NCI-H446 treated with DMSO at 0.1 percent for 48 hours (cell line): ENCODE measurements at places on chromosomes 5 and 9.

DNA sequence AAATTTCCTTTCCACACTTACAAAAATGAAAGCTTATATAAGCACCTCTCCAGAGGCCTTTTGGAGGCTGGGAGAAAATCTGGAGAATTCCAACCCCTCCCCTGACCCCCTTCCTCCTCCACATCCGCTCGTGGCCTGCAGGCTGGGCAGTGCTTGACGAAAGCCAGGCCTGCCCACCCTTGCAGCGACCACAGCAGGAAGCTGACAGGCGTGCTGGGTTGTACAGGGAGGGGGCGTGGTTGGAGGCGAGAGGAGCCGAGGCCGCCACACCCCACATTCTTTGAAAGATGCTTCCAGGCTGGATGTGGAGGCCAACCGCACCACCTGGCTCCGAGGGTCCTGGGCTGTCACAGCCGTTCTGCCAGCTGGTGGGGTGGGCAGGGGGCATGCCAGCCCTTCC, 47.8 kb upstream of the IER5L start:
- no peak for DNase-seq

- no peak for DNase-seq
Observed at GRCh38 chr5:122816756-122817155, 28.7 kb upstream of the SNX24 start.

GRCh38 chr9:126474786-126475485, 138.8 kb upstream of the LMX1B start:
- no peak for DNase-seq

DNA sequence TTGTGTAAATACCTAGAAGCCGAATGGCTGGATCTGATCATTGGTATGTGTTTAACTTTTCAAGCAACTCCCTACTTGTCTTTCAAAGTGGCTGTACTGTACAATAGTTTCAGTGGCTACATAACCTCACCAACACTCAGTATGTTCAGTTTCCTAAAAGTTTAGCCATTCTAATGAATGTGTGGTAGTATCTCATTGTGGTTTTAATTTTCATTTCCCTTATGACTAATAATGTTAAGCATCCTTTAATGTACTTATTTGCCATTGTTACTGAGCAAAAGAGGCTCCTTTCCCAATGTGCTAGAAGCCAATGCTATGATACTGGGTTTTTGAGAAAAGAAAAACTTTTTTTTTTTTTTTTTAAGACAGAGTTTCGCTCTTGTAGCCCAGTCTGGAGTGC, 27.8 kb upstream of the ALDOB start:
- DNase-seq, result no peak

- DNase-seq, result no peak
Observed at GRCh38 chr9:97484134-97484533, 17.3 kb upstream of the TMOD1 start.

DNA sequence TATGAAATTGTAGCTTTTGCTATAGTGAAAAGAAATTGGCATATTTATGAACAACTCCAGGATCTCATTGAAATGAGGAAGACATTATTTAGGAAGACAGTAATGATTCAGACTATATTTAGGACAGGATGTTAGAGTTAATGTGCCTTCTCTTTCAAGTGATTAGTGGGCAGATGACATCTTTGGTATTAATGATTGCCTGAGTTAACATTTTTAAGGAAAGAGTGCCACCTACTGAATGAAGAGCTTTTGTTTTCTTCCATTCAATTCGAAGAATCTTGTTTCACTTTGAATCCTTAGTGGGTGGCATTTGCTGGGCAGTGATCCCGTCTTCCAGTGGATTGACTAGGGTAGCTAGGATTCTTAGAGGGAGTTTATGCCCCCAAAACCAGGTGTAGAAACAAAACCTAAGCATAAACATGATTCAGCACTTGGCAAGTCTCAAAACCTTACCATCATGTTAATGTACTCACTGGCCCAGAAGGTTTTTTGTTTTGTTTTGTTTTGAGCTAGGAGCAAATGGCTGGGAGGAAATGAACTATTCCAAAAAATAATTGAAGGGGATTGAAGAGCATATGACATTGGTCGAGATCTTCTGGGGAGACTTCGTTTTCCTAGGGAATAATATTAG, 23.2 kb downstream of the MAP3K1 start:
- peak; percentile 51 for DNase-seq

DNA sequence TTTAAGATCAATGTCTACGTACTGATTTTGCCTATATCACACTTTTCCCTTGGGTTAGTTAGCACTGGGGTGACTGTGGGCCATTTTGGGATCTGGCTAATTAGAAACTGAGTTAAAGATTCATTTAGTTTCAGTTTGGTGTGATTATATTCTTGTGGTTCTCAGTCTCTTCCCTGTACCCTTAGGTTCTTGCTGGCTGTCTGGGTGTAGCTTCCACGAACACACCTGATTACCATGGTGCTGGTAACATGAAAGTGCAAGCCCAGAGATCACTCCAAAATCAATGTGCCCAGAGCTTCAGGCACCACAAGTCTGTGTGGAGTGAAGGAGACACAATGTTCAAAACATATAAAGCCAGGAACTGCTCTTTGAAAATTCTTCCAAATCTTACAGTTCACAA, 248.1 kb downstream of the PDE4D start:
- DNase-seq, result no peak

DNA sequence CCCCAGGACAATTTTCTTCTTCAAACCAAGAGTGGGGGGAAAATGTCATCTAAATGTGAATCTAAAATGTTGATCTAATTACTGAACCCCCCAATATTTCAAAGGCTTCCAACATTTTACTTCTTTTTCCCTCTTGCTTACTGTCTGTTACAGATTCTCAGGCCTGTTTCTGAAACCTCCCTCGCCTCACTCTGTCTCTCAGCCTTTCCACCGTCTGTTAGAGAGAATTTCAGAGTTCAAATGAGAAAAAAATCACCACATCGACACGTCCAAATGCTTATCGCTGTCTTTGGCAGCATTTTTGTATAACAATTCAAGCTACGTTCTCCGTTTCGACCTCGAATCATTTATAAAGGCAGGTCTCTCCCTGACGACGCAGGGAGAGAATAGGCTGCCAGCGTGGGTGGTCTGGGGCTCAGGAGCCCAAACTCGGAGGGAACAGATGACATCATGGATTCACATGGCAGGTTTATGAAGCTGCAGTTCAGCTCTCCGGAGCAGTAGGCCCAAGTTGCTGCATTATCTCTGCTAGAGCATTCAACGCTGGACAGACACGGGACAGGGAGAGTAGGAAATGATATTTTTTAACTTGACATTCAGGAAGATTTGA, 139.8 kb downstream of the GAS1 start:
- DNase-seq, result no peak

GRCh38 chr5:83718195-83718825, 2.3 kb downstream of the HAPLN1 start:
- peak; percentile 71 for DNase-seq

DNA sequence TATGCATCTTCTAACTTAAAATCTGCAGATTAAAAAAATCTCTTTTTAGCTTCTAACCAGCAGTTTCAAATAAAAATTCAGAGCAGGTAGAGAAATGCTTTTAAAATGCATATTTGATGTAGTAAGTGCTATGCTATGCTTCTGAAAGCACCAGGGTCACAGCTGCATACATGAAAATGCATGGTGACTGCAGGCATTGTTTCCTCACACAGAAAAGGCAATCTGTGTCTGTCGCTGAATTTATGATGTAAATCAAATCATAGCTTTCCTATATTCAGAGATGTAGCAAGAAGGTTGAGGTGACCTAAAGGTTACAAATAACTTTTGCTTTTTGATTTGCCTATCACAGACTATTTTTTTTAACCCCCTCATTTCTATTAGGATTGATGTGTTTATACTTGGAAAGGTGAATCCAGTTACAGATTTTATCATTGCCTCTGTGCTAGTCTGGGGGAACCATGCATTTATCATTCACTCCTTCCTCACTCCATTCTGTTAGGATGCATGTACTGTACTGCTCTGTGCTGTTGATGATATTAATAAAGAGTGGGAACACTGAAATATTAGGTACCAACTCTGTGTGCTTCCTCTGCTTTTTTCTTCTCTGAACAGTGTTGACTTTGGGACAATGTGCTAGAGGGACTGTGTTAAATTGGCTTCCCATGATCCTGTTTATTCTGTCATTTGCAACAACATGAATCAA, 65.6 kb downstream of the FOCAD start:
- no peak for DNase-seq

DNA sequence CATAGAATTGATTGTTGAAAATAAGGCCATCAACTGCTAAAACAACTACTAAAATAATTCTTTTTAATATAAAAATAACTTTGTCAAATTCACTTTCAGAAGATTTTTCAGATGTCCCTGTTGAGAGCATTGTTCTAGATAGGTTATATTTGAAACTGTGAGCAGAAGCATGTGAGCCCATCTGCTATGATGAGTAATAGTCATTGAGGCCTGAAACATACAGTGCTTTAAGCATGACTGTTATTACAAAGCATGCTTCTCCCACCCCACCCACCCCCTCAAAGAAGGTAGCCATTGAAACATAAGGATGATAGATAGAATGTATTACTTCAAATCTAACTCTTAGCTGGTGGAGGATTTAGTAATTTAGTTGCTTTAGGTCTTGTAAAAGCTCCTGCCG, 86.0 kb downstream of the UHRF2 start:
- no peak for DNase-seq

DNA sequence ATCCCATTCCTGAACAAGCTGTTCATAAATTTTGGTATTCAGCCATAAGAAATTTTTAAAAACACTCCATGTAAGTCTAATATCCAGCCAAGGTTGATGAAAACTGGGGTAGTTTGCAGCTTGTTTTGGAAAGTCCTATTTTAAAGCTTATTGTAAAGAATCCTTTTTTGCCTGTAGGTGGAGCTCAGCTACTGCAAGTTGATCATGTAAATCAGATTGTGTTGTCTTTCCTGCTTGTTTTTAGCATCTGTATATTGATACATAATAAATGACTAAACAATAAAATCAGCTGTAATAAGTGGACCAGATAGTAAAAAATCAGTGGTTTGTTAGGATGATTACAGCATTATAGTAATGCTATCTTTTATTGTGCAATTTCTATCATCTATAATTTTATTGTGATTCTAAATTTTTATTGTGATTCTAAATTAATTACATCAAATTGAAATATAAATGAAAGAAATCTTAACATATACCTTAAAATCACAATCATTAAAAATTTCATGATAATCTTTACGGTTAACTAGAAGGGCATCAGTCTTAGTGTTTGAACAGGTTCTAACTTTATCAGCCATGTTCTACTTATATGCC, 42.4 kb downstream of the CWC27 start:
- DNase-seq, result peak; percentile 10

- DNase-seq, result no peak
Observed at GRCh38 chr5:54397420-54397819, 58.1 kb upstream of the HSPB3 start.
